ENCODE measurements at places on chromosomes 3 and 15. TPM values are rescaled to one million over a fixed set of nuclear protein-coding genes. Genes with fewer than 3 reads are reported as not detected.

GRCh38 chr3:41489231-41489630 is 289.9 kb downstream of the CTNNB1 start:
- DNase-seq = no peak

- no peak for DNase-seq
These were observed at the start of gene ATP10A for GRCh38 chr15:25863111-25863967. Gene ATP10A (minus strand): TSS chr15:25863327. CDS start chr15:25863096, 231 bp downstream.

- DNase-seq = no peak
These were observed 49.1 kb downstream of the TLNRD1 start for GRCh38 chr15:81049835-81050234.

The MAP6D1 gene
- total RNA-seq = 1.9 TPM

DNA sequence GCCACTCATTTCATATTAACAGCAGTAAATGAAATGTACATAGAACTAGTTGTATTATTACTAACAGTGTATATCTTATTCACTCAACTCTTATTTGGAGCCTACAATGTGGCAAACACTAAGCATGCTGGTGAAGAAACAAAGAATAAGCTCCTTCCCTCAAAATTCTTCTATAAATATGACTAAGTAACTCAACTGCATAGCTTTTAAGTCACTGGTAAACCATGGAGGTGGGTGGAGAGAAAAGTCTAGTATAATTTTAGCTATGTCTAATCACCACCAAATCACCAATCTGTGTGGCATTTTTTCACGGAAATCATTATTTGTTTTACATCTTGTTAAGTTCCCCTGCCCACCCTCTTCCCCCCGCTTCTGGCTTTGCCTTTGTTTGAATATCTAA is 17.5 kb downstream of the COPS2 start:
- DNase-seq = no peak

DNA sequence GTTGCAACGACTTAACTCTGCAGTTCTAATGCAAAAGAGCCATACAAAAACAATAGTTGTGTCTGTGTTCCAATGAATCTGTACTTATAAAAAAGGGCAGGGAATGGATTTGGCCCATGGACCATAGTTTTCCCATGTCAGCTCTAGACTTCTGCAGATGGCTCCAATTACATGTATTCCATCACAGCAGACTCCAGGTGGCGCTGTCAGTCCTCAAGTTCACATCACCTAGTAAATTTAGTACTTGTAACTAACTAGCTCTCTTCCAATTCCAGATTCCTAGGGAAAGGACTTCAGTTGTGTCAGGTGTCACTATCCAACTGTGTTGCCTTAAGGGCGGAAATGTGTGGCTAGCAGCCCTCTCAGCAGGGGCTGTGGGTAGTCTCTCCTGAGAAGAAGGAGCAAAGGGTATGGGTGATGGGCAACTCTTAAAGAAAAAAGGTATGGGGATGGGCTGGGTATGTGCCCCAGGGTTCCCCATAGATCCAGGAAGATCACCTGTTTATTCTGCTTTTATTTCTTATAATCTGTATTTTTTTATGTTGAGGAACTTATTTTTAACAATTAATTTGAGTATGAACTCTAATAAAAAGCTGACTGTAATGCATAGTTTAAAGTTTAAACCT is 36.2 kb downstream of the BBS4 start:
- DNase-seq = peak; percentile 32

- no peak for DNase-seq
These were observed 246.5 kb downstream of the PDZRN3 start for GRCh38 chr3:73378207-73378606.

- no peak for DNase-seq
These were observed 35.3 kb upstream of the MINAR1 start for GRCh38 chr15:79396850-79397249.

DNA sequence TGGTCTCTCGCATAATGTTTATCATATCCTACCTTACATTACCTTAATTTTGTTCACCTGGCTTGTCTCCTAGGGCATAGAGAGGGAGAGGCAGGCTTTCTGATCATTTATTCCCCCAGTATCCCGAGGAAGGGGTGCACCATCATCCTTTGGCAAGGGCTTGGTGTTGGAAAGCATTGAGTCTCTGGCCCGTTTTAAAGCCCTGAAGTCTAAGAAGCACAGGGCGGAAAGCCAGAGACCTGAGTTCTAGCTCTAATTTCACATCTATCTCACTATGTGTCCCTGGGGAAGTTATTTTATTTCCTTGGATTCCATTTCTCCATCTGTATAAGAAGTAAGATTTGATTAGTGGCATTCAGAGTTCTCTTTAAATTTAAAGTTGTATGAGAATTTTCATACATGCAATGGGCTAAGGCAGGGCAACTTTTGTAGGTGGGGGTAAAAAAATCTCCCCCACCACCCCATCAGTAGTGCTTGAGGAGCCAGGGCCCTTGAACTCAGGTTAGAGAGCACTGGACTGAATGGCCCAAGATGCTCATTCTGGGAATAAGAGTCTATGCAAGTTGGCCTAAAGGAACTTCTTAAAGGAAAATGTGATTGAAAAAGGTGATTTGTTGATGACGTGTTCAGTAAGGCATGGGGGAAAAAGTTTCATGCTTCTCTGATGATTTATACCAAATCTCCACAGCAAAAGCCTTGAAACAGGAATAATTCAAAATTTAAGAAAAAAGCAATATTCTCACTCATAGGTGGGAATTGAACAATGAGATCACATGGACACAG is 10.1 kb downstream of the TMC3 start:
- no peak for DNase-seq

DNA sequence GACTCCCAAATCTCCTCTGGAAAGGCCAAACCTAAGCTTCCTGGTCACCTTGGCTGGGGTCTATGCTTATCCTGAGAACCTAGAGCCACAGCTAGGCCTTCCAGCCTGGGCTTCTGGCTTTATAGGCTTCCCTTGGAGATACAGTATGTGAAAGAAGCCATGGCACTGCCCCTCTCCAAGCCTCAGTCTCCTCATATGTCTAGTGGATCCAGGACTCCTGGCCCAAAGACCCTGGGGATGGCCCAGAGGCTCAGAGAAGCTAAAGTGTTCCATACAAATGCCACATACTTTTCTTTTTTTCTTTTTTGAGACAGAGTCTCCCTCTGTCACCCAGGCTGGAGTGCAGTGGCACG is 8.6 kb downstream of the ACAA1 start:
- no peak for DNase-seq

DNA sequence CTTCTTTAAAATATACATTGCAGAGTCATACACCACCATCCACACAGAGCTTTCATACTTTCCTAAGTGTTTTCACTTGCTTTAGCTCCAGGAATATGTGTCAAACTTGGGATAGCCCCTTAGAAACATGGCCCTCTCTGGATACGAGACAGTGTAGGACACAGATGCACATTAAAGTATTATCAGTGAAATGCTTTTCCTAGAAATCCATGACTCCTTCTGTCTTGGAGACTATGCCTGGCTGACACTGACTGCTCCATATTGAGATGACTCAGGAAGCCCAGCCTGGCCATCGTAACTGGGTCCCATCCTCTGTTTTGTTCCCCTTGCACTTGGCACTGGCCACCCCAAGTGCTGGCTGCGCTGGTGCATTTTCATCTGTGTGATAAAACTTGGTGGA is 204.8 kb downstream of the PDZRN3 start:
- no peak for DNase-seq

The SLC9C1 gene
- 0.24 TPM for total RNA-seq

GRCh38 chr15:92391640-92392039 is 2.0 kb upstream of the ST8SIA2 start:
- no peak for DNase-seq

DNA sequence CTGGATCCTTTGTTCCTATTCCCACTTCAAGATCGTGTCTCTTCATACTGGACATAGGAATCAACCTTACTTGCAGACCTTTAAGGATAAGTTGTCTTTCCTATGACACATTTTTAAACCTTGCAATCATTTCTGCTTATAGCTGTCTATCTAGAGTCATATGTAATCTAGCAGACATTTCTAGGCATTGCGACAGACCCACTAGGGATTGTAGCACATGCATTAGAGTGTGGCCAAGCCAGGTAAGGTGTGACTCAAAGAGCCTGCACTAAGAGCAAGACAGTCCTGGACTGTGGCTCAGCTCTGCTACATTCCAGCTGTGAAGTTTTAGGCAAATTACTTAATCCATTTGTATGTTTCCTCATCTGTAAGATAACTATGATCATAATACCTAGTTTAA is 38.8 kb upstream of the BFSP2 start:
- DNase-seq = no peak

DNA sequence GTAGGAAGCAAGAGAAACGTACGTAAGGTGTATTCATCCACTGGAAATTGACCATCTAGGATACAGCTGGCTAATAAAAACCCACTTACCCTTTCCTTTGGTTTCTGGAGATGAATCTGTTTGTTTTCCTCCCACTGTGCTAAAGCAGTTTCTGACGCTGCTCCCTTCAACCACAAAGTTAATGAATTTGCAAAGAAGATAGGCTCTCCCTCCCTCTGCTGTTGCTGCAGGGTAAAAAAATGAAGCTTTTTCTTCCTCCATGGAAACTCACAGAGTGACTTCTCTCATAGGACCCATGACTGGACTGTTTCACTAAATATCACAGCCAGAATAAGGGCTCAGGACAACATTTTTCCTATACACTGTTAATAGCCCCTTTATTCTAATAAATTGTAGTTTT is 172.1 kb upstream of the LRRN1 start:
- DNase-seq = no peak

- DNase-seq = no peak
These were observed 40.9 kb downstream of the MEF2A start for GRCh38 chr15:99606646-99607045.

The DNAH12 gene
- 0.22 TPM for total RNA-seq

The NOX5 gene
- 0.09 TPM for total RNA-seq

The WDR5B gene
- total RNA-seq = 8.0 TPM

GRCh38 chr3:70426071-70426470 is 113.6 kb upstream of the MDFIC2 start:
- DNase-seq = no peak

GRCh38 chr15:74138642-74139041 is 8.3 kb downstream of the ISLR2 start:
- DNase-seq = no peak

The MED12L gene
- 2.6 TPM for total RNA-seq

DNA sequence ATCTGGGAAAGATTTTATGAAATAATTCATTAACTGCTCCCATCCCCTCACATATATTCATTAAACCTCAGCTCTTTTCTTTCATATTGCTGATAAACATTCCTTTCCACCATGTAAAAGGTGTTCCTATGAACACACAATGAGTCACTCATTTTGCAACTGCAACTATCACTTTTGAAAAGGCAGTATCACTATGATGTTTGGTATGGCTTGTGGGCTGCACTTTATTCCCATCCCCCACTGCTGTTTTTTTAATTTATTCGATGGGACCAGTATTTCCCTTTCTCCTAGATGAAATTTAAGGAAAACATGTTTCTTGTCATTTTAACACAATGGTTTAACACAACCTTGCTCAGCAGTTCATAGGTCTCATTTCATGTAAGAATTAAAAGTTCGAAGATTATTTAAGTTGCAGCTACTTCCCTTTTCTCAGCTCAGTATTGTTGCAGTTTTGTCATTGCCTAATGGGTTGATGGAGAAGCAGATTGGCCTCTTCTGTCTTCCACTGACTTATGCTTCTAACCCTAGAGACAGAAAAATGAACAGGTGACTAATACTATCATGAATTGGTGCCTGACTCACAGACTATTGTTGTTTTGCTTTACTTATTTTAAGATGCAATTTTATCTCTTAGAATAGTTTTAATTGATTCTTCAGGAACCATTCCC is 280.3 kb downstream of the ZPLD1 start:
- DNase-seq = no peak

GRCh38 chr3:192481638-192482037 is 245.7 kb downstream of the FGF12 start:
- DNase-seq = no peak

- no peak for DNase-seq
These were observed 647.2 kb upstream of the UBE2E2 start for GRCh38 chr3:22555753-22556435.

The CPN2 gene
- total RNA-seq = not detected

GRCh38 chr3:12139111-12139511 is 19.6 kb downstream of the TIMP4 start:
- no peak for DNase-seq

- DNase-seq = no peak
These were observed 366.9 kb downstream of the RSL24D1 start for GRCh38 chr15:54829821-54830220.

- DNase-seq = no peak
These were observed 1.3 kb downstream of the ACTR8 start for GRCh38 chr3:53880396-53881345.

The HDAC11 gene
- 1.6 TPM for total RNA-seq

DNA sequence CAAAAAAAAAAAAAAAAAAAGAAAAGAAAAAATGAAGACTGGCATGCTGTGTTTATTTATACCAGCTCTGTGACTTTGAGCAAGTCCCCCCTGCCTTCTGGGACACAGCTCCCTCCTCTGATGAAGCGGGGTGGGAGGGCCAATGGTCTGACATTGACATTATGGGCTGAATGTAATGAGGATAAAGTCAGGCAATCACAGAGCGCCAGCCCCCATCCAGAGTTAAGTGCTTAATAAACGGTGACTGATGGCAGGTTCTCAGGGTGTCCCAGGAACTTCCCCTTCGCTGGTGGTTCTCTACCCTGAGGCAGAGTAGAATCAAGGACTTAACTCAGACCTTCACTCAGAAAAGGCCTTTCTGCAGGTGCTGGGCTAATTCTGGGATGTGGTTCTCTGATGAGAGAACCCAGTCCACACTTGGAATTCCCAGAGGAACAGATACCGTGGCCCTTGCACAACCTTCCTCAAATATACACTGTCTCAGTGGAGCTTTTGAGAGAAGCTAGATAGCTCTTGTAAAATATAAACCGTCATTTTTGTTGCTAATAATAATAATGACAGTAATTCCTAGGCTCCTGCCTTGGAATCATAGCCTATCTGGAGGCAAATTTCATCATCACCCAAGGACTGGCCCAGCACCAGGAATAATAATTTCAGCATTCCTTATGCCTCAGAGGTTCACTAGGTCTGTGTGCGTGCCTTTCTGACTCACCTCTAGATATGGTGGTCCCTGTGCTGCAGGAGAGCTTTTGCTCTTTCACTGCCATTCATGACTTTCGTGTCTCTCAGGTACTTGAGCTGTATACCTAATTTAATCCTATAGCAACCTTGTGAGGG is 115.8 kb downstream of the RPLP1 start:
- no peak for DNase-seq

DNA sequence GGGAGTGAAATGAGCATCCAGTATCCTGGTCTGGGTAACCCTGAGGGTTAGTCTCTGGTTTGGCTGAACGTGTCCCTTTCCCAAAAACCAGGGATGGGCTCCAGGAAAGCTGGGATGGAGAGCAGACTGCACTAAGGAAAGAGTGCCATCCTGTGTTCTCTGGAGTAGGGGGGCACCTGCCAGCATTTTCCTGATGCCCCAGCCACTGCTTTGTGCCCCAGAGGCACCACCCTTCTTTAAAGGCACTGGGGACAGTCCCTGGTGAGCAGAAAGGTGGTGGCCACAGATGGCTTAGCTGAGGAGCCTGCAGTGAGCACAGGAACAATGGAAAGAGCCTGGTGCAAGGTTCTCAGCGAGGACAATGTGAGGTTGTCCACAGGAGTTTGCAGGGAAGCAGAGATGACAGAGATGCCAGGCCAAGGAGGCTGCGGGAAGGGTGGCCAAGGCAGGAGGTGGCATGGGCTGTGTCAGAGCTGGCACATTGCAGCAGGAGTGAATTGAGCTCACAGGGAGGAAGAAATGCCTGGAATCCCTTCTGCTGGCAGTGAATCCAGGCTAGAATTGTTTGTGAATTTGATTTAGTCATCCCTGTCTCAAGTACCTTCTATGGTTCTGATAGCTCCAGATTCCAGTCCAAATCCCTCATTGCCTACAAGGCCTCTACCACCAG is 39.9 kb downstream of the AMOTL2 start:
- no peak for DNase-seq
